ENCODE measurements at places on chromosomes 12 and 14.

- DNase-seq = no peak
These were observed 22.4 kb upstream of the SUPT16H start for GRCh38 chr14:21406213-21406612.

- no peak for DNase-seq
These were observed 2.4 kb downstream of the TMEM121 start for GRCh38 chr14:105528586-105529318.

DNA sequence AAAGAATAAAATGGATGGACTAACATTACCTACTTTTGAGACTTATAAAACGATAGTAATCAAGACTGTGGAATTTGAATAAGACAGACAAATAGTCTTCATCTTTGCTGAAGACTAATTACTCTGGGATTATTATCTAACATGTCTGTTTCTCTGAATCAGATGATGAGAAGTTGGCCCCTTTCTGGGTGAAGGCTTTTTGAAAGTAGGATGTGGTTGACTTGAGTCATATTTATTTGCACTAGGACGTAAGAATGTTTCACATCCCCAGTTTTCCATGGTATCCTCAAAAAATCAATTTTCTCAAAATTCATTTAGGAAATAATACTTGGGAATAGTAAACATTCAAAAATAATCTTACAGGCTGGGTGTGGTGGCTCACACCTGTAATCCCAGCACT lies 31.8 kb downstream of the PKP2 start:
- no peak for DNase-seq

DNA sequence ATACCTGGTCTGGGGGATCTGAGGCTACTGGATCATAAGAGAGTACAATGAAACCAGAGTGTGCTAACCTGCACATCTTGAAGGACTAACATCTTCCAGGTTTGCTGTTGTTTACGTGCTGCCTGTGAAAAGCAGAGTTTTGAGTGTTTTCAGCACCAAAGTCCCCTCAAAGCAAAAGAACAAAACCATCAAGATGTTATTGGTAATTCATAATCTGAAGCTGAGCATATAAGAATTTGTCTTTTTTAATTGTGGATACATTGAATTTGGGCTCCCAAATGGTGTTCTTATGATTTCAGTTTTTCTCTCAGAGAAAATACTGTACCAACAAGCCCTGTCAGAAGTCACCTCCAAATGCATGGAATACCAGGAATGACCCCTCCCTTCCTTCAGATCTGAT lies 110.2 kb downstream of the BTG1 start:
- DNase-seq = no peak

GRCh38 chr12:113369391-113369985 lies 11.1 kb downstream of the PLBD2 start:
- DNase-seq = no peak

DNA sequence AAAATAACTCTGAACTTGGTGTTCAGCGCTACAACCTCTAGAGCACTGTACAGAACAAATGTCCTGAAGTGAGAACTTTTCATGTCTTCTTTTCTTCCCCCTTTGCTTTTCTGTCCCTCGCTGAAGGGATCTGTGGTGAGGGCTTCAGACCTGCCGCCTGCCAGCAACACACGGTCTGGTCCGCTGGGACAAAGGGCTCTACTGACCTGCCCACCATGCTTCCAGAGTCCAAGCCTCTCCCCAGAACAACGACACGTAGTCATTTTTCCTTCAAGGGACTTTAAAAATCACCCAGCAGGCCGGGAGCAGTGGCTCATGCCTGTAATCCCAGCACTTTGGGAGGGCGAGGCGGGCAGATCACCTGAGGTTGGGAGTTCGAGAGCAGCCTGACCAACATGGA lies 140.4 kb downstream of the EFCAB11 start:
- no peak for DNase-seq

DNA sequence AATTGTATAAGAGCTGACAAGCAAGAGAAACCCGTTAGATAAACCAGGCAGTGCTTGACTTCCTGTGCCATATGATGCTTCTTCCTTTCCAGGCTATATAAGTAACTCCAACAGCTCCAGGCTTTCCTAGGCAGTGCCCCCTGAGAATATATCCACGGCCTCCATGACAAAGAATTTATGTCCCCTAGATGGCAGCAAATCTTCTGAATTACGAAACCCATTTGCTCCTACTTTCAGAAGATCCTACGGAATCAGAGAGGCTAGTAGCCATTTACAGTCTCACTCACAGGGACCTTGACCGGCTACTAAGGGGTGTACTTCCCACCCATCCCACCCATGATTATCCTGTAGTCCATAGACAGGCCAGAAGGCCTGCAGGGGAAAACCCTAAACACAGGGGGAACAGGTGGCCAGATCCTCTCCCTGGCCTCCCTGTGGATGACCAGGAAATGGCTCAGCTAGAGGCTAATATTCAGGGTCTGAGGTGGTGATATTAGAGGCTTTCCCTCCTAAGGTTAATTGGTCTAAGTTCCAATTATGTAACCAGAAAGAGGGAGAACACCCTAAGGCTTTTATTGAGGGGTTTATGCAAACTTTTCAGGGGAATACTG lies 77.2 kb upstream of the DCD start:
- no peak for DNase-seq

GRCh38 chr12:15601210-15601800 lies 187.9 kb downstream of the EPS8 start:
- no peak for DNase-seq

GRCh38 chr12:51183349-51183748 lies 10.4 kb upstream of the TFCP2 start:
- DNase-seq = no peak

DNA sequence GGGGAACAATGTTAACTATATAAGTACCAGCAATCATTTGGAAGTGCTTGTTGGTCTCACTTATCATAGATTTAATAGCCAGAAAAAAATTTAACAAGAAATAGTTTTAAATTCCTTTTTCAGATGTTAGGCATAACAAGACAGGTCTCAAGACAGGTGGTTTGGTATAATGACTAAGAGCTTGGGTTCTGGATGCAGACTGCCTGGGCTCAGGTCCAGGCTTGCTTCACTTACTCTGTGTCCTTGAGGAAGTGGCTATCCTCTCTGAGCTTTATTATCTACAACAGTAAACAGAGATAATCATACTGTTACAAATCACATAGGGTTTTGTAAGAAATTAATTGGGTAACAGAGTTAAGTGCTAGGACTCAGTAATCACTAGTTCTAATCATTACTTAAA lies 338.0 kb upstream of the FLRT2 start:
- DNase-seq = no peak

GRCh38 chr12:3251691-3252090 lies 174.5 kb downstream of the TSPAN9 start:
- DNase-seq = peak; percentile 67

DNA sequence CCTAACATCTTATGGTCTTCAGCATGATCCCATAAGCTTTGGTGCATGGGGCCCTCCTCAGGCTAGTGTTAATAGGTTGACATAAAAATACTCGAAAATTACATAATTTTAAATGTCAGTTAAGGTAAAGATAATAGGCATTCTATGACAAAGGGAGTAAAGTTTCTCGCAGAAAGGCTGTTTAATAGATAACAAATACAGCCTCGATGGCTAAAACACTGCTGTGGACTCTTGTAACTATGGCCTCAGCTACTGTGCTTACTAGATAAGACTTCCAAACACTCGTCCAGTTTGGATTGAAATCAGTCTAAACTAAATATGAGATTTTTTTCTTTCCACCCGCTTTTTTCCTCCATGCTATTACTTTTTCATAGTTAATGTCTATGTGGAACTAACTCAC lies 23.2 kb upstream of the MGST1 start:
- no peak for DNase-seq

DNA sequence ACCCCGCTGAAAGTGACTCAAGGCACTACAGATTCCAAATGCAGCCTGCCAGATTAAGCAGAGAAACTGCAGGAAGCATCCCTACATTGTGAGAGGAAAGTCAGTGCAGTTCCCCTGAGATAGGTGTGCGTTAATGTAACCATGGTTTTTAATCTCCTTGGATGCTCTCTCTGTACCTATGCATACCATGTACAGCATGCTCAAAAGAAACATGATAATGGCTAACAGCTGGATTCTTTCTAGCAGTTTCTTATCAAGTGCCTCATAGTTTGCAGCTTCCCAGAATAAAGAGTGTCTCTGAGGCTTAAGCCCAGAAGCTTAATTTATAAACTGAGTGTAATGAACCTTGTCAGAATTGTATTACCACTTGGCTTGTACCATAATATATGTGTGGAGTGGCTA lies 17.1 kb upstream of the MDM1 start:
- no peak for DNase-seq

GRCh38 chr12:51011955-51012354 lies 14.2 kb downstream of the SLC11A2 start:
- no peak for DNase-seq

DNA sequence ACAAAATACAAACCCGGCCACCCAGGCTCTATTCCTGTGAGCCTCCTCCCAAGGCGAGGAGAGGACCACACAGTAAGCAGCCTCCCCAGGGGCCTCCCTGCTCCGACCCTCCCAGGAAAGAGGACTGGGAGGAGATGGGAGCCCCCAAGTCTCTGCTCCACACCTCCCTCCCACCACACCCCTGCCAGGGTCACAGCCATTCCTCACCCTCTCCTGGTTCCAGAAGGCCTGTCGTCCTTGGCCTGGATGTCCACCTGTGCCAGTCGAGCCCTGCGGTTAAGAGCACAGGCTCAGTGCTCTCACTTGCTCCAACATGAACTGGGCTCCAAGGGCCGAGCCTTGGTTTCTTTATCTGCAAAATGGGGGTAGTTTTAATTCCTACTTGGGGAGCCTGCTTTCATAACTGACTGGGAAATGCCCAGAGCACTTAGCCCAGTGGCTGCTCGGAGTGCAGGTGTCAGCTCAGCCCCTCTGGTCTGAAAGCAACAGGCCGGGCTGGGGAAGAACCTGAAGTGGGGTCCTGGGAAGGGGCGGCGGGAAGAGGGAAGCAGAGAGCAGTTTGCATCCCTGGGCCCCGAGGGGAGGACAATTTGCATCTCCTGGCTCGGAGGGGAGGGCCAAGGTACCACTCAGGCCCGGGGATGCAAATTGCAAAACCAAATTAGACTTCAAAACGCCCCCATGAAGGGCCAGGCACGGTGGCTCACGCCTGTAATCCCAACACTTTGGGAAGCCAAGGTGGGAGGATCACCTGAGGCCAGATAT lies 23.6 kb downstream of the TCHP start:
- no peak for DNase-seq

- no peak for DNase-seq
These were observed 28.2 kb downstream of the KLRK1 start for GRCh38 chr12:10361622-10362021.

DNA sequence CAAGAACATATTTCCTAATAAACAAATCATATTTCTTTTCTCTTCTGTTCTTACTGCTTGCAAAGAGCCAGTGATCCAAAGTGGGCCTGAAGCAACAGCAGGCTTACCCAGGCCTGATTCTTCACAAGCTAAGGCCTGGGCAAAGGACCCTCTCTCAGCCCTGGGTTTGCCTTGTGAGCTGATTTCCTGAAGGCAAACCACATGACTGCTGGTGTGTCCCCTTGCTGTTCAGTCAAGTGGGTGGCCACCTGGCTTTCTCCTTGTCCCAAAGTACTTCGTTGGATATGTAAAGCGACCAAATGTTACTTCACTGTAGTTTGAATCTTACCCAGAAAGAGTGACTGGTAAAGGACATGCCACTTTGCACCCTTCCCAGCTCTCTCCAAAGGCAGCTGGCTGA lies 392.9 kb downstream of the ZFP36L1 start:
- no peak for DNase-seq

DNA sequence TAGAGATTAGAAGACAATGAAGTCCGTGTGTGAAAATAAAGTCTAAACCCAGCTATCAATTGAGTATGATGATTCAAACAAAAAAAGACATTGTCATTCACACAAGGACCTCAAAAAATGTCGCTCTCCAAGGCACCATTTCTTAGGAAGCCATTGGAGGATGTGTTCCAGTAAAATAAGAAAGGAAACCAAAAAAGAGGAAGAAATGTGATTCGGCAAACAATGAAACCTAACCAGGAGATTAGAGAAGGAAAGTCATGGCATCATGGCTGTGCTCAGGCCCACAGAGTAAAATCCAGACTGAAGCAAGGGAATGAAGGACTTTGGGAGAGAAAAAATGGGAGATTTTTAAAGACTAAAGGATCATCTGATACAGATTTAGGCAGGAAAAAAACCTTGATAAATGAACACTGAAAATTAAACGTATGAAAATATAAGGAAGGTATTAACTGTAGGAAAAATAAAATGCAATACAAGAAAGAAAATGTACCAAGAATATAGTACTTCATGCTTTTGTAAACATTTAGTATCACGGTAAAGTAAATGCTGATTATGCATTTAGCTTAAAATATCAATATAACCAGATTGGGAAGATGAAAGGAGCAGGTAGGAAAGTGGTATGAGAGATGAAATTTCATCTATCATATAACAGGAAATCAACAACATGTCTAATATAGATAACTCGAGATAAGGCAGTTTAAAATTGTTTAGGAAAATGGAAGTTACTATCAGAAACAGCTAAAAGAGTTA lies 38.2 kb upstream of the MTHFD1 start:
- no peak for DNase-seq

DNA sequence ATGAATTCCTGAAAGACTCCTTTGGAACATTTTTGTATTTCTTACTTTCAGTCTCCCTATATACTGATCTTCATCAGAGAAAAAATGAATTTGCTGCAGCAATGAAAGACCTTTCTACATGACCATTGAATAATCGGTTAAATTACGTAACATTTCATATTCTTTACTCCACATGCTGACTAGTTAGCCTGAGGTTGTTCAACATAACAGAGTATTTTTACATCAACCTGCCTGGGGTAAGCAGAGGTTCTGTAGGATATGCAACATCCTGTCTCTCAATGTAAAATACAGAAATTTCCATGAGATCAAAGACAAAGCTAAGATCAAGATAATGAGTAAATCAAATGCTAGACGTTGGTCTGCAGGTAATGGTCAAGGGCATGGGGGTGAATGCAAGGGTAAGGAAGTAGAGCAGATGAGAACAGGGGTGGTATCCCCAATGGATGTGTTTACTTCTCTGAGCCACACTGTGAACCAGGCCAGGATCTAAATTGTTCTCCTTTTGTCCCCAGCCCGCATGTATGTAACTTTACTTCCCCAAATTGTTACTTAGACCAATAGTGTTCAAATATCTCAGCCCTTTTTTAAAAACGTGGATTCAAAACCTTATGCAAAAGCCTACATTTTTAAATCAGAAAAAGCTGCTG lies 45.4 kb downstream of the DUSP6 start:
- DNase-seq = no peak

- DNase-seq = no peak
These were observed 257.4 kb downstream of the ZFP36L1 start for GRCh38 chr14:68535404-68536017.

- no peak for DNase-seq
These were observed 34.8 kb downstream of the TMCC3 start for GRCh38 chr12:94615260-94616181.

GRCh38 chr12:38892087-38892786 lies 13.2 kb downstream of the CPNE8 start:
- DNase-seq = no peak

GRCh38 chr12:83082690-83083276 lies 396.1 kb downstream of the TMTC2 start:
- no peak for DNase-seq

GRCh38 chr14:70955543-70956480 lies 48.6 kb downstream of the PCNX1 start:
- no peak for DNase-seq
